Activated T-helper 1 cell treated with anti-CD3 and anti-CD28 coated beads, Interleukin-2, amount 50 U/mL, for 16 hours (primary cell): ENCODE measurements at places on chromosomes 4 and X.

- DNase-seq: no peak
Measured at GRCh38 chrX:52217494-52218160, 32.9 kb downstream of the MAGED4 start.

GRCh38 chr4:3745886-3746656 lies 20.1 kb upstream of the ADRA2C start:
- DNase-seq: no peak

GRCh38 chr4:148048598-148048997 lies 316.7 kb downstream of the ARHGAP10 start:
- no peak for DNase-seq

DNA sequence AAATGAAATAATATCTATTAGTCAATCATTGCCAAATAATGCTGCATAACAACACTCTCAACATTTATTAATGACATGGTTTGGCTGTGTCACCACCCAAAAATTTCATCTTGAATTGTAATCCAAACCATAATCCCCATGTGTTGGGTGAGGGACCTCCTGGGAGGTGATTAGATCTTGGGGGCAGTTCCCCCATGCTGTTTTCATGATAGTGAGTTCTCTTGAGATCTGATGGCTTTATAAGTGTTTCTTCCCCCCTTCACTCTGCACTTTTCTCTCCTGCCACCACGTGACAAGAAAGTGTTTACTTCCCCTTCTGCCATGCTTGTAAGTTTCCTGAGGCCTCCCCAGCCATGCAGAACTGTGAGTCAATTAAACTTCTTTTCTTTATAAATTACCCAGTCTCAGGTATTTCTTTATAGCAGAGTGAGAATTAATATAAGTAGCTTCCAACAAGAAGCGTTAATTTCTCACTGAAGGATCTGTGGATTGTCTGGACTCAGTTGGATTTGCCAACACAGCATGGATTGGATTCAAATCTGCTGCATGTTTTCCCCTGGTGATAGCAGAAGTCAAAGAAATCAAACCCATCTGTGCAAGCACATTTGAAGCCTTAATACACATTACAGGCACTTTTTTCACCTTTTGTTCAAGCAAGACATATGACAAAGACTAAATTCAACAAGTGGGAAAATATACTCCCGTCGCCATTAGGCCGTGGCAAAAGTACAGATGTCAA lies 216.6 kb downstream of the PDGFC start:
- no peak for DNase-seq

DNA sequence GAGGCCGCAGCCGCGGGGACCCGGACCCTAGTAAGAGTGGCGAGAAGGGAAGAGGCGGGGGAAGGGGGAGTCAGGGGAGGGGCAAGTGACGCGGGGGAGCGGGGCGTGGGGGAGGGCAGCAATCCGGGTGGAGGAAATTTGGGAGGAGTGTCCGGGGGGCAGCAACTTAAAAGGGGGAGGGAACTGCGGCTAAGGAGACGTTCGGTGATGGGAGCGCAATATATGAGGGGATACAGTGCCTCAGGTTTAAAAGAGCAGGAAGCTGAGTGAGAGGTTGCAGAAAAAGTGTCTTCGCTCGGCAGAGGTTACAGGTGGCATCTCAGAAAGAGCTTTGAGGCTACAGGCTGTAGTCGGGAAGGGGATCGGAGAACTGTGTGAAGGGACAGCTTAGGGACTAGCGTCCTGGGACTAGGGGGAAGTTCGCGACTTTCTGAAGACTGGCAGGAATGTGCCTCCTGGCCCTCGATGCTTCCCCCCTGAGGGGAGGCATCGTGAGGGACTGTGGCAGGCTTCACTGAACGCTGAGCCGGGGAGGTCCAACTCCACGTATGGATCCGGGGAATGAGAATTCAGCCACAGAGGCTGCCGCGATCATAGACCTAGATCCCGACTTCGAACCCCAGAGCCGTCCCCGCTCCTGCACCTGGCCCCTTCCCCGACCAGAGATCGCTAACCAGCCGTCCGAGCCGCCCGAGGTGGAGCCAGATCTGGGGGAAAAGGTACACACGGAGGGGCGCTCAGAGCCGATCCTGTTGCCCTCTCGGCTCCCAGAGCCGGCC lies 519 bp downstream of the FOXO4 start:
- DNase-seq: no peak

DNA sequence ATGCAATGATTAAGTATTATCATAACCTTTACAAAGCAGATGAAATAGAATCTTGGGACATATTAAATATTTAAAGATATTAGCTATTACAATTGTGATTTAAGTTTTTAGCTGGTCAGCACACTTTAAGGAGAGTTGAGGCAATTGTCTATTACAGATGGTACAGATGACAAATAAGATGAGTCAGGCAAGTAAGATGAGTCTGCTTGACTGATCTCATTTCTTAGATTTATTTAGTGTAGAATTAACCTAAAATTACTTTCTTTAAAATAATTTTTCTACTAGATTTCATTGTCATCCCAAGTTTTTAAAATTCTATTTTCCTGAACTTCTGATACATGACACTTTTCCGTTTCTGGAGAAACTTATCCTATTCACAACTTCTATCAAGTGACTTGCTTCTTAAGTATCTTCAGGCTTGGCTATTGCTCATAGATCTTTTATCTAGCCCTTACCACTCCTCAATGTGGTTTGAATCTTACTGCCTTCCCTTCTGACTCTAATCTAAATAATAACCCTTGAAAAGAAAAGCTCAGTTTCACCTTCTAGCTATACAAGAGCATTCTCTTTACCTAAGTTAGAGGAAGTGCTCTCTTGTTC lies 32.9 kb downstream of the CXCL1 start:
- no peak for DNase-seq

DNA sequence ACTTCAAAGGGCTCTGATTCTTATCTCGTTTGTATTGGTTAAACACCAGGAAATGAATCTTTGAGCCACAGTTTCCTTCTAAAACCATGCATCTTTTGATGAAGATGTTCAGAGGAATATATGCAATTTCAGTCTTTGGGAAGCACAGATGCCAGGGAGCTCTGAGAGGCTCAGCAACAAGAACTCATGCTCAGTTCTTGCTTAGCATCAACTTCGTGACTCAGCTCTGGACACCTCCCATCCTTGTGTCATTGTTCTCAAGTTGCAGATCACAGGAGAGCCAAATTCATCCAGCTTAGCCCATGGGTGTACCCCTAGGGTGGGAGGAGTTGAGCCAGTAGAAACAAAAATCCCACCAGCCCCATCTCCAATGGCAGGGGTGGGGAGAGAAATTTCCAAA lies 219.6 kb upstream of the MAOA start:
- no peak for DNase-seq

- DNase-seq: no peak
Measured at GRCh38 chr4:181578911-181579310, 664.3 kb upstream of the TENM3 start.
